CD4-positive, alpha-beta T cell treated with Interleukin-15 for 4 hours (primary cell): ENCODE measurements at places on chromosomes 3 and 15.

DNA sequence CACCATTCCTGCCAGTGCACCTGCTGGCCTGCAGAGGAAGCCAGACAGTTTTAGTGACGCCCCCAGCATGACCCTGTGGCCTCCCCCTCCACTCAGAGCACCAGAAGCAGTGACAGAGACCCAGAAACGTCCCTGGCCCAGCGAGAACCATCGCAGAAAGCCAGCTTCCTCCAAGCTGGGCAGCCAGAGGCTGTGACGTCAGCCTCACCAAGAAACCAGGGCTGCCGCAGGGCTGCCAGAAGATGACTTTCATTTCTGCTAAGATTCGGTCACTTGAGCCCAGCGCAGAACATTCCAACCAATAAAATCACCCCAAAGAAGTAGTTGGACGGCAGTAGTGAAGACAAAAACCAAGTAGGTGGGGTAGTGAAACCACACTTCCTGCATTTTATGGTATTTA is 29.6 kb upstream of the RPL32 start:
- DNase-seq = peak; percentile 28

DNA sequence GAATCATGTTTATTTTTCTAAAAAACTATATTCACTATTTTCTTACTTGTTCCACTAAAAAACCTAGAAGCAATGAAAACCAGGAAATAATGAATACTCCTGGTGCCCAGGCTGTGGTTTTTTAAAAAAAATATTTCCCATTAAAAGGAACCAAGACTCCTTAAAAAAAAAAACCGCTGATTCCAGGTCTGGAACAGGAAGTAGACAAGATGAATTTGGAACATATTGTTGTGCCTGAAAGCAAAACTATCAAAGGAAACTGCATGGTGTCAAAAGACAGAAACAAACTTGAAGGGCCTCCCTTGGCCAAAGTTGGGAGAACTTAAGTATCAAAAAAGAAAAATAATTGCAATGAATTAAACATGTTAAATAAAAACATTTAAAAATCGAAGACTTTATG is 245.3 kb upstream of the P2RY1 start:
- no peak for DNase-seq

GRCh38 chr3:172653004-172653572 is 57.8 kb downstream of the NCEH1 start:
- DNase-seq = no peak

DNA sequence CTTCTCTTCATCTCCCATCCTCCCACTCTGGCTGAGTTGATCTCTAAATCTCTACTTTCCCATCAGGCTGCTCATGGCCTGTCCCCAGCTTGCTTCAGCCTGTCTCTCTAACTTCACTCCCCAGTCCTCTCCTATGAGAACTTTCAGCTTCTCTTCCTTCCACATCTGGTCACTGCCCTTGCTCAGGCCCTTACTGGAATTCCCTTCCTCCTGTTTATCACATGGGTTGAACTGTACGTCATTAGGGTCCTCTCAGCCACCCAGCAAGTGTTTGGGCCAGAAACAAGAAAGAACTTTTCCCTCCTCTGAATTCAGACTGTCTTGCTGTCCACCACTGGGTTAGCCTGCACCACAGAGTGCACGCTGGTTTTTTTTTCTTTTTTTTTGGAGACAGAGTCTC is 5.0 kb downstream of the PTPN23 start:
- DNase-seq = no peak

DNA sequence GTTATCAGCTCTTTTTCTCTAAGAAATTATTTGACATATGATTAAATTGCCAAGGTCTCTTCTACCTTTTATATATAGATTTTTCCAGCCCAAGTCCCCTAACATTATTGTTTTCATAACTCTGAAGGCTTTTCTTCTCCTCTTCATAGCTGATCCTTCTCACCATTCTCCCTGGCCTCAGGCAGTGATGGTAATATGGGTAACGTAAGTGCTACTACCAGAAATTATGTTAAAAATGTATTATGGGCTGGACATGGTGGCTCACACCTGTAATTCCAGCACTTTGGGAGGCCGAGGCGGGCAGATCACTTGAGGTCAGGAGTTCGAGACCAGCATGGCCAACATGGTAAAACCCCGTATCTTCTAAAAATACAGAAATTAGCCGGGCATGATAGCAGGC is 29.2 kb downstream of the BMF start:
- DNase-seq = no peak

DNA sequence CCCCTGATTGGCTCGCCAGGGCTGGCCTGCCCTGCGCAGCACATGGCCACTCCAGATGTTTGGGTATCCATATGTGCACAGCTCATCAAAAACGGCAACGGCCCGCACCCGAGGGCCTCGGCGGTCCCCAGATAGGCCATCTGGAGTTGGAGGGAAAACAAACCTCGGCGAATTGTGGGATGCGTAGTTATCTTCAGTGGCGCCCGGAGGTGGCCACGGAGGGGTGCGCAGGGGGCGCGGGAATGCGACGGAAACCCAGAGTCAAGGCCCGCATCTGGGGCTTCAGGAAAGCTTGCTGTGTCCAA is 156.5 kb downstream of the TLE3 start:
- DNase-seq = no peak
